Mucosa of descending colon (tissue), 3 donors: ENCODE measurements at places on chromosomes 1 and 21.

DNA sequence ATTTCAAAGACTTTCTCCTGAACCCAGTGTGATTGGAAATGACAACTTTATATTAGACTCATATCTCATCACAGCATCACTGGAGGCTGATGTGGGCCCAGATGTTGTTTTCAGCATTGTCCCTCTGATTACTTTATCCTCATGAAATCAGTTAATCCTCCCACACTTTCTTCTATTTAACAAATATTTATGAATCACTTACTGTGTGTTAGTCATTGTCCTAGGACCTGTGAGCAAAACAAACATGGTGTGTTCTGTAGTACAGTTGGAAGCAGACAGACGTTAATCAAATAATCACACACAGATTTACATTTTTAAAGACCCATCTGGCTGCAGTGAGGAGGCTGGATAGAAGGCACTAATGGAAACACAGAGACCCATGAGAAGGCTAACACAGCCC is 383.7 kb downstream of the PRDM2 start:
- DNase-seq: no peak

DNA sequence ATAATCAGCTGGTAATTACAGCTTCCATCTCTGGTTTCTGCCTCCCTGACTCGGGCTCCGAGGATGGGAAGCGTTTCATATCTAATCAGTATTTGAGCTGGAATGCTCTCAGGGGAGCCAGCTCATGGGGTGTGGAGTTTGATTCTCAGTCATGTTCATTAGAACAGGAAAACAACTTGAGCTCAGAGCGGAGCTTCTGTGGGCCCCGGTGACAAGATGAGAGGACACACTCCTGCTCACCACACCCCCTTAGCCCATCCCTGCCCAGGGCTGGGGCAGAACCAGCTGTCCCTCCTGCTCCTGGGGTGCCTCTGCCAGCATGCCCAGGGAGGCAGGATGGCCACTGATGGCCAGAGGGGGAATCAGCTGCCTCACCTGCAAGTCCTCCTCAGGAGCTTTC is 726.0 kb downstream of the PTPRU start:
- DNase-seq: no peak

- peak; percentile 96 for DNase-seq
Measured at GRCh38 chr1:231337472-231338269, at the start of gene EXOC8. EXOC8 (minus strand) TSS chr1:231337852; CDS start chr1:231337745, 107 bp downstream.

DNA sequence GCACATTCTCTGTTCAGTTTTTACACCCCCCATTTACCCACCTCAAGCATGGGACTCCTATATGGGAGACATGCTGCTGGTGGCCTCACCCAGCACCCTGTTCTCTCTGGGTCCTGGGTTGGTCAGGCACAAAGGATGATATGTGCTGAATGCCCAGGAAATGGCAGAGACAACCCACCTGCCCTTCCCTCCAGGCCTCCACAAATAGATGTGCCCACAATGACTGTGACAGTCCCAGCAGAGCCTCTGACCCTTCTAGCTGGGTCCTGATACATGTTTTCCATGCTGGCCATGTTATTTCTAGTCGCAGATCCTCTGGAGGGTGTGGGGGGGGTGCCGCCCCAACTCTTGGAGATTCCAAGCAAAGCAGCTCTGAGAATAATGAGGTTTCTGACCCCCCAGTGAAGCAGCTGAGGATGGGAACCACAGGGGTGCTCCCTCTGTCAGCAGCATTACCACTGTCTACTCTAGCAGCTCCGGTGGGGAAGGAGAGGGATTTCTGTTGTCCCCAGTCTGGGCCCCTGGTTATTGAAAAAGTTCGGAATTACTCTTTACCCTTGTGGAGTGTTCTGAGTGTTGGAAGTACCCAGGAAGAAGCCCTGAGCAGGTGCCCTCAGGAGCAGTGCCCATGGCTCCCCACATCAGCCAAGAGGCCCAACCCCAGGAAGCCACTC is 1.2 kb upstream of the CCDC28B start:
- DNase-seq: no peak

- no peak for DNase-seq
Measured at GRCh38 chr1:219812086-219812485, 116.3 kb downstream of the SLC30A10 start.

DNA sequence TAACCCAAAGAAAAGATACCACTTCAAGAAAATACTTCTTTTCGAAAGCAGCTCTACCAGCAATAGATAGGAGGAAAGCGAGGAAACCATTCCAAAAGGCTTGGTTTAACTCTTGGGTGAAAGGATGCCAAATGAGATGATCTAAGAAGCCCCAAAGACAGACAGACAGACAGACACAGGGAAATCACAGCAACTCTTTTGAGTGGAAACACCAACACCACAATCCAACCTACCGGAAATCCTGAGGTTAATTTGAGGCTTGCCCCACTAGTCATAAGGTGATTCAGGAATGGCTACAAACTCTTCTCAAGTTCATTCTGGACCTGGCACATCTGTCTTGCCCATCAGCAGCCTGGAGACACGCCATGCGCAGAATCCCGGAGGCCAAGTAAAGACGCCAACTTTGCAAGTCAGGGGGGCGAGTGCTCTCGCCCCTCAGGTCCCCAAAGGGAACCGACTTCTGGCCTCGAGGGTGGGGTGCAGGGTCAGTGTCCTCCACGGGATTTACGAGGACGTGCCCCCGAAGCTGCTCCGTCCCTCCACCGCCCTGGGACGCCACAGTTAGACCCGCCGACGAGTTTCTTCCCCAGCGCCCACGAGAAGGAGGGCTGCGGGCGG is 778 bp downstream of the EVI5 start:
- peak; percentile 50 for DNase-seq

DNA sequence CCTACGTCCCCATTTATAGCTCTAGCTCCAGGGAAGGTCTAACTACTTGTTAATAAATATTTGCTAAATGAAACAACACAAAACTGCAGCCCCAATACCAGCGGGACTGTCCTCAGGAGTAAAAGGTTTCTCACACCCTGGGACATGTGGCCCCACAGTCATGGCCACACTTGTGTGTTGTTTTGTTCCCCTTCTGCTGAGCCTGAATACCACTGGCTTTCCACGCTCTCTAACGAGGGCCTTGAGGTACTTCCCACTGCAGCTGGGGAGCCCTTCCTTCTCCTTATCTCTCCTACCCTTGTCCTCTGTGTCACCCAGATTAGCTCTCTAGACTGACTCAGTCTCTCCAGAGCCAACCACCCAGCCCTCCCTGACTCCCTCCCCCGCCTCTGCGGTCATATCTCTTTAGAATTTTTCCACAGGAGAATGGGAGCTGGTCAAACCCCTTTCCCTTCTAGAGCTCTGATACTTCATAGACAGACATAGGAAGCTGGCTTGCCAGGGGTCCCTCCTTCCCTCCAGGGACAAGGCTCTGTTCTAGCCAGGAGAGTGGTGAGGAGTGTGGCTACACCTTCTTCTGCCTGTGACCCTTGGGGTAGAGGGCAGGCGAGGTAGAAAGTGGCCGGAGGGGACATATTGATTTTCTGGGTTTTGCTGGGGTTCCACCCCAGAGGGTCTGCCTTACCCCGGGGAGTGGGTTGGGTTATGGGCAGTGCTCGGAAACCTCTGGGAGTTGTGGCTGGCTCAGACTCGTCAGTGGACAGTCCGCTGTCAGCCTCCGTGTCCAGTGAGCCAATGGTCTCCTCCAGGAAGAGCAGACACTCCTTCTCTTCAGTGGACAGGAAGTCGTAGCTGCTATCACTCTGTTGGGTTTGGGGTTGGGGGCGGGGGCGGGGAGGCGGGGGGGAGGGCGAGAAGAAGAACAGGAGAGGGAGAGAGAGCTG is 8.1 kb downstream of the C1orf116 start:
- no peak for DNase-seq

DNA sequence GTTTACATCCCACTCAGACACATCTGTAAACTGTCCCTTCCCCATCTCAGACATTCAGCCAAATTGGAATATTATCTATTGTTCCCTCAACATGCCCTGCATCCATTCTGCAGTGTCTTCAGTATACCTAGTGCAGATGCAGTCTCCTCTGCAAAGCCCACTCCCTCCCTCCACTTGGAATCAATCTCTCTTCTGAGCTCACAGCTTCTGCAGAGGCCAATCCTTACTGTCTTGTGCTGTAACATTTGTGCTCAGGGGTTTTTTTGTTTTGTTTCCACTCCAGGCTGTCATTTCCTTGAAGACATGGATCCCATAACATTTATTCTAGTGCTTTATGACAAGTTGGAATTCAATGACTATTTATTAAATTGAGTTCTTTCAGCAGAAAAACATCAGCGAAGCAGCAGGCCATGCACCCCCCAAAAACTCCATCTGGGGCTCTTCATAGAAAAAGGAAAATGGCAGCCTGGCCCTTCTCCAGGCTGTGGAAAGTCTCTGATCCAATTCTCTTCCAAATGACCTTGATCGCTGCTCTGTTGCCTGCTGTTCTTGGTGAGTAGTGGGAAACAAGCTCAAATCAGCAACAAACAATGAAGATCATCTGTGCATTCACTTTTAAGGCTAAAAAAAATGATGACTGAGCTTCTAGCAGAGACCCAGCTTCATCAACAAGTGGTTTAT is 8.7 kb downstream of the C4BPA start:
- DNase-seq: no peak

DNA sequence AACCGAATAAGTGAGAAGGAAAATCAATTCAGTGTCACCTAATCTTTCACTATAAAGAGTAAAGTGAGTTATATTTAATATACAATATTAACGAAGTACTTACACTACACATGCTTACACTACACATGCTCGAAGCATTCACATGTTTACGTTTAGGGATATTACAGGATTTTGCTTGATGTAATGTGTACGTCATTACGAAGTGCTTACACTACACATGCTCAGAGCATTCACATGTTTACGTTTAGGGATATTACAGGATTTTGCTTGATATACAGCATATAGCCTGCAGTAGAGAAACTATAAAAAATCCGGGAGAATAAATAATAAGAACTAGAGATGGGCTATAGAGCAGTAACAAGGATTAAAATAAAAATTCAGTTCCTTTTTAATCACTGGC is 538.8 kb upstream of the CXADR start:
- DNase-seq: no peak

DNA sequence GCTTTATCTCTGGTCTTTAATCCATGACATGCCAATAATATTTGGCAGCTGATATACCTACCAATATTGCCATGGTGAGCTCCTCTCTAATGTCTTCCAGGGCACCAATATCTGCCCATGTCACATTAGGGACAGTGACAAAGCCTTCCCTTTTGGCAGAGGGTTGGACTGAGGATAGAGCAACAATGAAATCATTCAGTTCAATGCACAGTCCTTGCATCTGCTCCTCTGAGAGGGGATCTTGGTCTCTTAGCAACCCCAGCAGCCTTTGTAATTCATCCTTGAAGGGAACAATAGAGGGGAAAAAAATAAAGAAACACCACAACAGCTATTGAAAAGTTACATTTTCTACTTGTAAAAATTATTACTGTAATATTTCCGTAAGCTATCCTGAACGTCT is 42.3 kb downstream of the NVL start:
- DNase-seq: no peak

DNA sequence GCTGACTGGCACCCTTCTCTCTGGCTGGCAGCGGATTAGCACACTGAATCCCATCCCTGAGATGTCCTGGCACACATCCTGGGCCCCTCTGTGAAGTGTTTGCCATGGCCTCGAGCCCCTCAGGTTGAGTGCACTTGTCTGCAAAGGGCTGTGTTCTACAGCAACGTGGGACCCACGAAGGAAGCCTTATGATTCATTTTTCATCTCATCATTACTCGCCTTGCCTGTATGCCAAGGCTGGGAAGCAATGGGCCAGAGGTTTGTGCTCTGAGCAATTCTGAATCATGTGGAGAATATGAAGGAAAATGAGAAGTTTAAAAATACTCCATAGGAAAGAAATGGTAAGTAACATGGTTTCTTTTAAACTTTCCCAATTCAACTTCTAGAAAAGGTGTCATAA is 124.8 kb upstream of the LMO4 start:
- no peak for DNase-seq

- peak; percentile 69 for DNase-seq
Measured at GRCh38 chr21:42010507-42011495, 641 bp upstream of the ZBTB21 start.

DNA sequence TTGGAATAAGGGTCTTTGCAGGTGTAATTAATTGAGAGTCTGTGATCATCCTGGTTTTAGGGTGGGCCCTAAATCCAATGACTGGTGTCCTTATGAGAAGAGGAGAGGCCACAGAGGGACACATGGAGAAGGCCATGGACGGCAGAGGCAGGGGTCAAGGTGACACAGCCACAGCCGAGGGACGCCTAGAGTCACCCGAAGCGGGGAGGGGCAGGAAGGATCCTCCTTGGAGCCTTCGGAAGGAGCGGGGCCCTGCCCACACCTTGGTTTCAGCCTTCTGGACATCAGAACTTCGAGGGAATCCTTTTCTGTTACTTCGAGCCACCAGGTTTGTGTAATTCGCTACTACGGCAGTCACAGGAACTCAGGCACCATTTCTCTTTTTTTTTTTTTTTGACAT is 31.1 kb downstream of the RRP1 start:
- DNase-seq: no peak

DNA sequence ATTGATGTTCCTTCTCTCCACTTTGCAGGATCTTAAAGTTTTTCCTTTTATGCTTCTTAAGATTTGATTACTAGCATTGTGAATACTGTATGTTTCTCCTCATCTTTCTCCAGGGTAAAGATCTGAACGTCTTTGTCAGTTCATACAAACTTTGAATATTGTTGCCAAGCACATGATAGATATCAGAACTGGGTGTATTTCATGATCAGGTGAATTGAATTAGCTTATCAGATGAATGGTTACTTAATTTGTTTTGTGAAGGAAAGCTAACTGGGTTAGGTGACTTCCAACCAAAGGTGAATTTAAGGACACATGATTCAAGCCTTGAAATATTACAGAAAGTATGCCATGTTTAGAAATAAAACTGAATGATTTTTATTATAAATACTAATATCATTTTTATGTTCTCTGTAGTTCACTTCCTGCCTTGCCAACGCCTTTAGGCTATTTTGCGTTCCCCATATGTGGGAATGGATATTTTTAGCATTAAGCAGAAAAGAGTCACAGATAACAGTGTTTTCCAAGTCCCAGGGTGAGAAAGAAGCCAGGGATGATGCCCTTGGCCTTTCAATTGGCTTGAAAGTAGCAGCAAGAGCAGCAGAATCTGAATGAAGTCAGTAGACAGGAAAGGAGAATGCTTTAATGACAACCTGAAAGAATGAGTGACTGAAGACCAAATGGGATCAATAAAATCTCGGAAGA is 752.1 kb downstream of the NCAM2 start:
- DNase-seq: no peak

DNA sequence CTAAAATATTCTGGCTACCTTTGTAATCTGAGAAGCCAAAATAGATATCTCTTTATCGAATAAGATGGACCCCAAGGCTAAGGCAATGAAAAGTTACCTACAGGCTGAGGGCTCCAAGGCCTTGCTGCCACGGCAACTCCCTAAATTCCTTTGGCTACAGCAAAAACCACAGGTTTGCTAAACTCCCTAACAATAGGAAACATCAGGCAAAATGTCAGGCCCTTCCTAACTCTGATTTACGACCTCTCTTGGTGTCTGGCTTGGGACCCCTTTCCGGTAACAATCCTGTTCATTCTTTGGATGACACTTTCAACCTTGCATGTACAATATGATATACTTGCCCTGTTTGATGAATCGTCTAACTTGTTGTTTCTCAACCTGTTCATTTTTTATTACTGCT is 11.3 kb upstream of the OR2T8 start:
- DNase-seq: no peak
